ENCODE measurements at places on chromosomes 5 and 9. TPM values are rescaled to one million over a fixed set of nuclear protein-coding genes. Genes with fewer than 3 reads are reported as not detected.

GRCh38 chr5:148268566-148268965, at the start of gene SPINK13:
SPINK13 (plus strand) TSS chr5:148268794; CDS start chr5:148270073, 1,279 bp downstream.
- DNase-seq: no peak

GRCh38 chr5:148856009-148856367, 29.6 kb downstream of the ADRB2 start:
- no peak for DNase-seq

DNA sequence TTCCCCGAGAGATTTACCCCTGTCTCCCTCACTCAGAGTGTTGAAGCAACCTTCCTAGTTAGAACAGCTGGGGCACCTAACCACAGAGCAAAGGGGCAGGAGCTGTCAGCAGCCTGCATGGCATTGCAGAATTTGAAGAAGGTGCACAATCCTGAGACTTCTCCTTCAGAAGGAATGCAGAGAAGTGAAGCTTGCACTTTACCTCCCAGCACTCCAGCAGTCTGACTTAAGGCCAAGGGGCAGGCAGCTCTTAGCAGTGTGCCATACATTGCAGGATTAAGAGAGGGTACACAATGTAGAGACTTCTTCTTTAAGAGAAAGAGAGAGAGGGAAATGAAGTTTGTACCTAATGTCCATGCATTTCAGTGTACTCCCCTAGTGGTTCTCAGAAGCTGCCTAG, 236.0 kb upstream of the FBXL7 start:
- DNase-seq: no peak

- no peak for DNase-seq
Measured at GRCh38 chr9:7228726-7229125, 471.0 kb downstream of the KDM4C start.

DNA sequence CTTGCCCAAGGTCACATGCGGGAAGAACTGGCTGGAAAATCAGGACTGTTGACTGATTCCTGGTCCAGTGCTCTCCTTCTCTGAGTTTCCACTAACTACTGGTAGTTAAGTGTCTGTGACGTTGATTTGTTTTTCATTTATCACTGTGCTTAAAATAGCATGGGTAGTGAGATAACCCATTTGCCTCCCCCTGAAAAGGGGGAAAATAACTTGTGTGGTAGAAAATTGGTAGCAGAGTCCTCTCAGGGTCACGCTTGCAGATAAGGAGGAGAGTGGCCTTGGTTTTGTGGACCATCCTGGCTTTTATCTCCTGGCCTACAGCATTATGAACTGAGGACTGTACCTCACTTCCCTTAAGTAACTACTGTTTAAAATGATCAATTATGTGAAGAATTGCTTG, 10.9 kb downstream of the FUBP3 start:
- DNase-seq: no peak

IRX4 gene
- polyA plus RNA-seq: not detected

- no peak for DNase-seq
Measured at GRCh38 chr5:167897371-167897770, 394.1 kb upstream of the WWC1 start.

- DNase-seq: no peak
Measured at GRCh38 chr9:98992107-98992884, 48.6 kb downstream of the COL15A1 start.

LCN10 gene
- polyA plus RNA-seq: not detected

SLC4A9 gene
- polyA plus RNA-seq: 0.28 TPM

DNA sequence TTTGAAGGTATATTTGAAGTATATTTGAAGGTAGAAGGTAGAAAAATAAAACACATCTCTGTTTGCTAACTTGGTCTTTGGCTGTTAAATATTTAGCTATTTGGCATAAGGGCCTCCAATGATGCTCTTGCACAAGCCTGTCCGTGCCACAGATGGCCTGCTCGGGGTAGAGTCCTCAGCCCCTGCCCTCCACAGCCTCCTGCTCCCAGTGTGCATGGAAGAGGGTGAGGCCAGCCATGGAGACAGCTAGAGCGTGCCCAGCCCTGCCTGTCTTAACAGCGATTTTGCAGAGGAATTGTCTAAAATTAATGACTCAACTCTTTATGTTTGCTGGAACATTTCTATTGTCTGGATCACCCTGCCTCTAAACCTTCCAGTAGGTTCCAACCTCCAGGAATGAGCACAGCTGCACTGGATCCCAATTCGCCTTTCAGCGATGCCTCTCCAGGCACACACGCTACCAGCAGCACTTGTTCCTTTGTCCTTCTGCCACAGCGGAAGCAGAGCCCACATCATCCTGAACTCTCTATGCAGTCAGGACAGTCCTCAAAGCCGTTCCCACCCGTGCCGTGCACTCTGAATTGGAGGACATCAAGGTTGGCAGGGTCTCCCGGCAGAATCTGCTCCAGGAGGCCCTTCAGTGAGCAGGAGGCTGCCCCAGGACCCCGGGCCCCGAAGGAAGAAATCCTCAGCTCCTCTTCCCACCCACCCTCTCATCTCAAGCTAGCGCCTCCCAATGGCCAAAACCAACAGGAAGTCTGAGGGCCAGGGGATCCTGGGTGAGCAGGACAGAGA, 254.0 kb upstream of the IRX1 start:
- no peak for DNase-seq

EQTN gene
- not detected for polyA plus RNA-seq

DNA sequence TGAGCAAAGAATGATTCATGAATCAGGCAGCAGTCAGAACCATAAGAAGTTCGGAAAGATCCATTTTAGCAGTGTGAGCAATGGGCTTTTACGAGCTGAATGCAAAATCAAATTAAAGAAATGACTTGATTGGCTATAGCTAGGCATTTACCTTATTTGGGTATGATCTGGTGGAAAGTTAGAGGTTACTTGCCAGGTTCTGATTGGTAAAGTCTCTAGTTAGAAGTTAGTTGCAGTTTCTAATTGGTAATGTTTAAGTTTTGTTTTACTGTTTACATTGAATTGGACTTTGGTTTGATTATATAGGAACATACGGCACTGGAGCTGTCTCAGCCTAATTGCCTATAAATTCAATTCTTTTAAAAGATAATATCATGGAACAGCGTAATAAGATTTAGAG, 97.9 kb downstream of the ITGA1 start:
- no peak for DNase-seq

DNA sequence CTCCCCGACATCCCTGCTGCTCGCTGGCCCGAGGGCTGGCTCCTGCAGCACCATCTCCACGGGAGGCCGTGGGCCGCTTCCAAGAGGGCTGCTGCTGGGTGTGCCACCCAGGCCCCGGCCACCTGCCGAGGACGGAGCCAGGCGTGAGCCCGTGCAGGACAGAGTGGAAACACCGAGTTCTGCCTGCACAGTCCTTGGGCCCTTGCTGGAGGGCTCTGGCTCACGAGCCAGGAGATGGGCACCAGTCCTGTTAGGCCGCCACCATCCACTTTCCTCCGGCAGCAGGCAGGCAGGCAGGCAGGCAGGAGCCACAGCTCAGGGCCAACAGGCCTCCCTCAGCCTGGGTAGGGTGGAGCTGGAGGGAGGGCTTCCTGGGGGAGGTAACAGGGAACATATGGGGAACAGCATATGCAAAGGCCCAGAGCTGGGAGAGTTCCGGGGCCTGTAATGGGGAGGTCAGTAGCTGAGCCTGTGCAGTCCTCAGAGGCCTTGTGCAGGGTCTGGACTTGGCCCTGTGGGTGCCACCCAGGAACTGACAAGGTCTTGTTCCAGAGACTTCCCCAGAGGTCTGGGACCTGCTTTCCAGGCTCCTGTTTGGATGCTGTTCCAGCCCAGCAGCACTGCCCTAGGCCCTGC, 31.9 kb downstream of the RXRA start:
- no peak for DNase-seq

GRCh38 chr5:172901788-172902496, 57.3 kb upstream of the RPL26L1 start:
- DNase-seq: no peak

- DNase-seq: no peak
Measured at GRCh38 chr5:16773991-16774390, 157.2 kb upstream of the RETREG1 start.

TGFBI gene
- 653 TPM for polyA plus RNA-seq

- DNase-seq: no peak
Measured at GRCh38 chr9:91405343-91406077, 18.1 kb downstream of the NFIL3 start.

SLC6A19 gene
- polyA plus RNA-seq: not detected

- no peak for DNase-seq
Measured at GRCh38 chr5:8912106-8912505, 633.8 kb downstream of the SEMA5A start.

DNA sequence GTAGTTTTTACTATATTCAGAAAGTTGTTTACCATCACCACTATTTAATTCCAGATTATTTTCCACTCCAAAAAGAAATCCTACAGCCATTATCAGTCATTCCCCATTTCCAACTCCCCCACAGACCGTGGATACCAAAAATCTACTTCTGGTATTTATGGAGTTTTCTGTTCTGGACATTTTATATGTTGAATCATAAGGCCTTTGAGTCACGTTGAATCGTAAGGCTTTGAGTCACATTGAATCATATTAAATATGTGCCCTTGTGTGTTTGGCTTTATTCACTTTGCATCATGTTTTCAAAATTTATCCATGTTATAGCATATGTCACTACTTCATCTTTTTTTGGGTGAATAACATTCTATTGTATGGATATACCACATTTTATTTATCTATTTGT, 454.1 kb upstream of the NUDT12 start:
- no peak for DNase-seq

FIBCD1 gene
- not detected for polyA plus RNA-seq

BHMT2 gene
- not detected for polyA plus RNA-seq

TPPP gene
- 0.06 TPM for polyA plus RNA-seq

GRCh38 chr5:81334304-81335061, 33.1 kb downstream of the ZCCHC9 start:
- DNase-seq: no peak

All from CD14-positive monocyte (primary cell).